ENCODE measurements at places on chromosomes 2 and 18. TPM values are rescaled to one million over a fixed set of nuclear protein-coding genes. Genes with fewer than 3 reads are reported as not detected.

DNA sequence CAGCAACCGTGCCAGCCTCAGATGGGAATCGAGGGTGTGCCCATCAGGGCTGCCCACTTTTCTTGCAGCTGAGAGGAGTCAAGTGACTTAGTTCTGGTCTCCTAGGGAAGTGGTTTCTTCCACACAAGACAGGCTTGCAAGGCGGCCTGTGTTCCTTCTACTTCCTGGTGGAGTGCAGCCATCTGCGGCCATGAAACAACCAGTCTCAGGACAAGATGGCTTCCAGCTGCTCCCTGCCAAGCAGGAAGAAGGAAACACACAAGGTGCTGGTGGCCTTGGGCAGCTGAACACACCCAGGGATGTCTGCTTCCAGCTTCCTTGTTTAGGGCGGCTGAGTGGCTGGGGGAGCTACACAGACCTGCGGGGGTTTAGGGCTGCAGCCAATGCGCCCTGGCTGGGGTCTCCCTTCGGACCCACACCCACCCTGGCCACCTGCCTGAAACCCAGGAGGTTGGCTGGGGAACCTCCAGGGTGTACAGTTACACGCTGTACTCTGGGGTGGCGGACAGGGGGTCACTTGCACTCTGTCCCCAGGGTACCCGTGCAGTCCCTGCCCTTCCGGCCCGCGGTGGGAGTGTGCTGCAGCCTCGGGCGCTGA is 34.7 kb downstream of the PTPN18 start:
- peaks cover 11% of the 10 kb centered on the region for H3K4me1 ChIP-seq
- H3K4me3 ChIP-seq, result peak overlapping the region; percentile 78
- no peaks in the 10 kb centered on the region for H3K36me3 ChIP-seq
- DNase-seq, result no peak

DNA sequence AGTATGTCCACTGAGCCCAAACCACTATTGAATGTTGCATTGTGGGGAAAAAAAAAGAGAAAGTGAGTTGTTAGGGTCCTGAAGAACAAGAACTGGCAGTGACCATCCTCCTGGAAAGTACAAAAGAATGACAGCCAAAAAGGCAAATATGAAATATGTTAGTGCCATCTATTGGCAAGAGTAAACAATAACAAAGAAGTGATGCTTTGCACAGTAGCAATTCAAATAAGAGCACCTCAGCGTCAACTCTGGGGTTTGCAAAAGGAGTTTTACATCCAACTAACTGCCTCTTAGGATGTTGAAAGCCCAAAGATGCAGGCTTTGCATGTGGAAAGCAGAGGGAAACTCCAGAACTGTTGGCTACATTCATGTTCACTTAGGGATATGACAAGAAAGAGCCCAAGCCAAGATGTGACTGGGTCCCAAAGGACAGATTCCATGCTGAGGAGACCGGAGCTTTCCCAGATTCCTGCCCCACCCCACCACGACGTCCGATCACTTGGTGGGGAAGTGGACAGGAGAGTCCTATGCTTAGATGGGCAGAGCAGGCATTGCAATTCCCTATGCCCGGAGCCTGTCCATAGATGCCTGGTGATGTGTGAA is 15.6 kb downstream of the TRABD2A start:
- H3K4me3 ChIP-seq, result no peak overlapping the region
- H3K36me3 ChIP-seq, result no peaks in the 10 kb centered on the region
- H3K27ac ChIP-seq, result no peak overlapping the region
- H3K27me3 ChIP-seq, result no peaks in the 10 kb centered on the region
- DNase-seq, result peak; percentile 61

- no peaks in the 10 kb centered on the region for H3K27me3 ChIP-seq
- H3K4me3 ChIP-seq, result no peak overlapping the region
- peaks cover 27% of the 10 kb centered on the region for H3K4me1 ChIP-seq
These were observed 38.4 kb downstream of the EPAS1 start for GRCh38 chr2:46335391-46336282.

DNA sequence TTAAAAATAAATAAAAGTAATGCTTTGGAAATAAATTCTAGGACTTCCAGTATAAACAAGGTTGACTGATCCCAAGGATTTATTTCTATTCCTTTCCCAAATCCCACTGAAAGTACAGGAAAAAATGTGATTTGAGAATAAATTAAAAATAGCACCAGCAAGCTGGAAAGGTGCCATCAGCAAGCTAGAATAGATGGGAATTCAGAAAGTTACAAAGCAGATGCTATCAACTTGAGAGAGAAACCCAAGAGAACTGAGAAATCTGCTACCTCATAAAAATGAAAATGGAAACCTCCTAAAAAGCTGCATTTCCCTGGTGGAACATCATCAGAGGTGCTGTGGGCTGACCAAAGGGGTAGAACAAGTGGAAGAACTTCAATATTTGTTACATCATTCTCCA is 148.6 kb upstream of the KCNJ3 start:
- no peak overlapping the region for H3K4me3 ChIP-seq
- H3K27ac ChIP-seq, result no peak overlapping the region
- H3K27me3 ChIP-seq, result no peaks in the 10 kb centered on the region
- no peak for DNase-seq

GRCh38 chr2:16974688-16975087 is 309.1 kb upstream of the CYRIA start:
- H3K36me3 ChIP-seq, result no peaks in the 10 kb centered on the region
- H3K4me1 ChIP-seq, result no peaks in the 10 kb centered on the region
- DNase-seq, result no peak
- no peaks in the 10 kb centered on the region for H3K27me3 ChIP-seq

DNA sequence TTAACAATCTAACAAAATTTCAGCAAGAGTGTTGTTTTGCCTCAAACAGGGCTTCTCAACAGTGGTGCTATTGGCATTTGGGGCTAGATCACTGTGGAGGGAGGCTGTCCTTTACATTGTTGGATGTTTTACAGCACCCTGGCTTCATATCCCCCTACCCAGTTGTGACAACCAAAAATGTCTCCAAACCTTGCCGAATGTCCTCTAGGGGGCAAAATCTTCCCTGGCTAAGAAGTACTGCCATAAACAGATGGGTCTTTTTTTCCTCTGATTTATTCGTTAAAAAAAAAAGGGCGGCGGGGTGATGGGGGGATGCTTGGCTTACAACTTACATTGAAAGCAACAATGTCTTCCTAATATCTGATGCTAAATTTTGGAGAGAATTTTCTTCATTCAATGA is 207.6 kb upstream of the CCDC150 start:
- H3K27me3 ChIP-seq, result no peaks in the 10 kb centered on the region
- H3K27ac ChIP-seq, result no peak overlapping the region
- H3K4me1 ChIP-seq, result no peaks in the 10 kb centered on the region
- peak; percentile 56 for DNase-seq
- no peaks in the 10 kb centered on the region for H3K36me3 ChIP-seq
- H3K4me3 ChIP-seq, result no peak overlapping the region

GRCh38 chr2:5410991-5411700 is 281.0 kb upstream of the SOX11 start:
- no peaks in the 10 kb centered on the region for H3K36me3 ChIP-seq
- DNase-seq, result no peak
- no peak overlapping the region for H3K27ac ChIP-seq
- H3K27me3 ChIP-seq, result no peaks in the 10 kb centered on the region
- H3K4me1 ChIP-seq, result no peaks in the 10 kb centered on the region

DNA sequence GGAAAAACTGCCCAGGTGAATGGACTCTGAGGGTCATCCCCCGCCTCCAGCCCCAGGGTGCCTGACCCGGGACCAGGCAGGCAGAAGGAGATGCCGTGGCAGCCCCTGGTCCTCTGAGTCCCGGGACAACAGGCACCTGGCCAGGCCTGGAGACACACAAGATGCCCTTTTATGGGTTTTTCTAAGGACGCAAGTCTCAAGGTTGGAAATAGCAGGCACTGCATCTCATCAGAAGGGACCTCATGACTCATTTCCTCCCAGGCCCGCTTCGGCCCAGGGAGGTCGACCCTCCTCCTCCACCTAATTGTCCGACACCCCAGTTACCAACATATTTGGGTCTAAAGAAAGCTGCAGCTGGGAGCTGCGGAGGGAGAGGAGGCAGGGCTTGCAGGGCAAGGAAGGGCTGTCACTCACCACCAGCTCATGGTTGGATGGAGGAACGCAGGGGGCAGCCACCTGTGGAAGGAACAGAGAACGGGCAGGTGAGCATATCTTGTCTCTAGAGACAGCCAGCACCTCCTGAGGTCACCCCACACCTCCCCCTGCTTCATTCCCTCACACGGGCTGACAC is 82.9 kb downstream of the TNS1 start:
- no peaks in the 10 kb centered on the region for H3K36me3 ChIP-seq
- no peak for DNase-seq
- H3K4me1 ChIP-seq, result no peaks in the 10 kb centered on the region
- H3K27ac ChIP-seq, result no peak overlapping the region
- peaks cover 80% of the 10 kb centered on the region for H3K27me3 ChIP-seq
- H3K4me3 ChIP-seq, result no peak overlapping the region

GRCh38 chr2:20428717-20429490 is 18.0 kb upstream of the RHOB start:
- no peaks in the 10 kb centered on the region for H3K27me3 ChIP-seq
- peaks cover 25% of the 10 kb centered on the region for H3K4me1 ChIP-seq
- H3K27ac ChIP-seq, result no peak overlapping the region
- H3K4me3 ChIP-seq, result no peak overlapping the region

GRCh38 chr2:133497270-133497893 is 70.9 kb downstream of the NCKAP5 start:
- no peaks in the 10 kb centered on the region for H3K27me3 ChIP-seq
- H3K4me1 ChIP-seq, result peaks cover 15% of the 10 kb centered on the region
- H3K4me3 ChIP-seq, result no peak overlapping the region
- no peak for DNase-seq
- H3K27ac ChIP-seq, result no peak overlapping the region
- no peaks in the 10 kb centered on the region for H3K36me3 ChIP-seq

DNA sequence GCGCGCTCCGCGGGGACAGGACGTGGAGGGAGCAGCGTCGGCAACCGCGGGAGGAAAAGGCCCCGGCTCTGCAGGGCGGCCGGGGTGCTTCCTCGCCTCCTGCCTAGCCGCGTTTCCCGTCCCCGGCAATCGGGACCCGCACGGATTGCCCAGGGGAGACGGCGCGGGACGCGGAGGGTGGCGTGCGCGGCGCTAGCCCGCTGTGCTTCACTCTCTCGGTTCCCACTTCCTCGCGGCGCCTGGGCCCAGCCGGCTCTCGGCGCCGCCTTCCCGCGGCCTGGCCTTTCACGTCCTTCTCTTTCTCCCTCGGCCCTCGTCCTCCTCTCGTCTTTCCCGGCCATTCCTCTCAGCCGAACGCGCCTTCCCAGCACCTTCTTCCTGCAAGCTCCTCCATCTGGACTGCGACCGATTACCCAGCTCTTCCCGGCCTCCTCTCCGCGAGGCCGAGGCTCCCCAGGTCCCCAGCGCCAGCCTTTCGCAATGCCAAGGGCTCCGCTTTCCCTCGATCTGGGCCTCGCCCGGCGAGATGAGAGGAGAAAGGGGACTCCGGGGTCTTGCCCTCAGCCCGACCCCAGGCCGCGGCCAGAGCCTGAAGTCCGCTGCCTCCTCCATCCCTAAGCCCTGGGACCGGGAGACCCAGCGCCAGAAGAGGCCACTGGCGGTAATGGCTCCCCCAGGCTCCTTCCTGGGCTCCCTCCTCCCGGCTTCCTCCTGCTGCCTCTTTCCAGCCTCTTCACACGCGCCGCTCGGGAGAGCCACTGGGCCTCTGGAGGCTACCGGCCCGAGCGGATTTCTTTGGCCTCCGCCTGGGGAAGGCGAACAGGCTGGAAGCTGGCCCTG is 34.3 kb upstream of the ATP6V1B1 start:
- no peak overlapping the region for H3K27ac ChIP-seq
- H3K36me3 ChIP-seq, result no peaks in the 10 kb centered on the region
- peaks cover 34% of the 10 kb centered on the region for H3K27me3 ChIP-seq
- peak overlapping the region; percentile 74 for H3K4me3 ChIP-seq
- no peak for DNase-seq

- no peak overlapping the region for H3K27ac ChIP-seq
- no peak overlapping the region for H3K4me3 ChIP-seq
- H3K4me1 ChIP-seq, result no peaks in the 10 kb centered on the region
- H3K36me3 ChIP-seq, result no peaks in the 10 kb centered on the region
- DNase-seq, result no peak
These were observed 16.2 kb downstream of the SALL3 start for GRCh38 chr18:78995740-78996395.

GRCh38 chr2:74250189-74250631 is 51.8 kb downstream of the MTHFD2 start:
- H3K4me3 ChIP-seq, result no peak overlapping the region
- no peak overlapping the region for H3K27ac ChIP-seq
- peak; percentile 48 for DNase-seq
- H3K36me3 ChIP-seq, result no peaks in the 10 kb centered on the region
- no peaks in the 10 kb centered on the region for H3K4me1 ChIP-seq

DNA sequence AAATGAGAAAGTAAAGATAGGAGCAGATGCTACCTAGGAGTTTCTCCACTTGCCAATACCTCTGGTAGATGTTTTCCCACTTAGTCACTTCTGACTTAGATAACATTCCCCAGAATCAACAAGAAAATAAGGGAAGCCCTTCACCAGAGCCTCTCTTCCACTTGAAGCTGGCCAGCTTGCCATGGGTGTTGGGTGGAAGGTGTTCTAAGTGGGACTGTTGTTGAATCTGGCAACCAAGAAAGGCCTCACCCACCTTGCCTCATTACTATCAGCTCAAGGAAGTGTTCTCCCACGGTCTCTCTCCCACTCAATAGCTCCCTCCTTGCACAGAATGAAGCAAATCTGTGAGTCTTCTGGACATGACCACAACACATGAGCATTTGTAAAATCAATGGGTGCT is 100.4 kb upstream of the REG3A start:
- no peaks in the 10 kb centered on the region for H3K27me3 ChIP-seq
- H3K4me1 ChIP-seq, result no peaks in the 10 kb centered on the region
- no peaks in the 10 kb centered on the region for H3K36me3 ChIP-seq
- H3K27ac ChIP-seq, result no peak overlapping the region
- DNase-seq, result no peak

The ZNF2 gene
- 1.4 TPM for total RNA-seq

The CCDC121 gene
- total RNA-seq, result 2.7 TPM

The GCC2 gene
- 7.3 TPM for total RNA-seq

The KATNAL2 gene
- 2.0 TPM for total RNA-seq

The LBH gene
- 0.40 TPM for total RNA-seq

The EGR4 gene
- not detected for total RNA-seq

The PHOSPHO2 gene
- total RNA-seq, result 5.9 TPM

Measured in PC-3 (cell line).